Inflammatory macrophage treated with lipopolysaccharide for 1 hour (primary cell): ENCODE measurements at places on chromosomes 13 and 19.

GRCh38 chr19:6706633-6706958 is 13.9 kb downstream of the C3 start:
- no peak for DNase-seq

DNA sequence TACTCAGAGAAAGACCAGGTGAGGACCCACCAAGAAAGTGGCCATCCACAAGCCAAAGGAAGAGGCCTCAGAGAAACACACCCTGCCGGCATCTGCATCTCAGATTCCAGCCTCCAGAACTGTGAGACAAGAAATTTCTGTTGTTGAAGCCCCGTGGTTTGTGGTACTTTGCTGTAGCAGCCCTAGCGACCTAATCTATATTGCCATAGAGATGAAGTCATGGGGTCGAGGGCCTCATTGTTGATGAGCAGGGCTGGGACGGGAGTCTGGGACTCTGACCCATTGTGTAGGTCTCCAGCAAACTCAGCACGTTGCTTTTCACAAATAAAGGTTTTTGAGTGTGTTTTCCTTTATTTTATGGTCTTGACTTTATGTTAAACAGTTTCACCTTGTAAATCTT is 174.9 kb downstream of the TNFSF13B start:
- DNase-seq = no peak

DNA sequence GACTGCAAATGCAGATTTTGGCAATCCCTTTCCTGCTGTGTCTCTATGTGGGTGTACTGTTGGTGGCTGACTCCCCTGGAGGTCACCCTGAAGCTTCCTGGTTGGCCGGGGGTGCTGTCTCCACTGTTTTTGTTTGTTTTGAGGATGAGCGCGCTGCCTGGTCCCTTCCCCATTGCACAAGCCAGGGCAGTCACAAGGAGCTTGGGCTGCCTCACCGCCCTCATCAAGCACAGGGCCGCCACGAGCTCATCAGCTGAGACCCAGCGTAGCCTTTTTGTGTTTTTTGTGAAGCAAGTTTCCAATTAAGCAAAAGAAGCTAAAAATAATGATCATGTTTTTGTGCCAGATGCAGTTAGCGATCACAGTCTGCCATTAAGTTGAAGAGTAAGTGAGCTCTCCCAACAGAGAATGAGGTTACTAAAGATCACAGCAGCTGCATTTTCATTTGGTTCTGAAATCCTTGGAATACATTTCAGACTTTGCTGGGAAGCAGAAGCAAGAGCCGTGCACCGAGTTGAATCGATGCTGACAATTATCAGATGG is 57.8 kb downstream of the GGACT start:
- peak; percentile 21 for DNase-seq

- no peak for DNase-seq
Measured at GRCh38 chr19:42461700-42462324, 19.1 kb upstream of the CXCL17 start.

DNA sequence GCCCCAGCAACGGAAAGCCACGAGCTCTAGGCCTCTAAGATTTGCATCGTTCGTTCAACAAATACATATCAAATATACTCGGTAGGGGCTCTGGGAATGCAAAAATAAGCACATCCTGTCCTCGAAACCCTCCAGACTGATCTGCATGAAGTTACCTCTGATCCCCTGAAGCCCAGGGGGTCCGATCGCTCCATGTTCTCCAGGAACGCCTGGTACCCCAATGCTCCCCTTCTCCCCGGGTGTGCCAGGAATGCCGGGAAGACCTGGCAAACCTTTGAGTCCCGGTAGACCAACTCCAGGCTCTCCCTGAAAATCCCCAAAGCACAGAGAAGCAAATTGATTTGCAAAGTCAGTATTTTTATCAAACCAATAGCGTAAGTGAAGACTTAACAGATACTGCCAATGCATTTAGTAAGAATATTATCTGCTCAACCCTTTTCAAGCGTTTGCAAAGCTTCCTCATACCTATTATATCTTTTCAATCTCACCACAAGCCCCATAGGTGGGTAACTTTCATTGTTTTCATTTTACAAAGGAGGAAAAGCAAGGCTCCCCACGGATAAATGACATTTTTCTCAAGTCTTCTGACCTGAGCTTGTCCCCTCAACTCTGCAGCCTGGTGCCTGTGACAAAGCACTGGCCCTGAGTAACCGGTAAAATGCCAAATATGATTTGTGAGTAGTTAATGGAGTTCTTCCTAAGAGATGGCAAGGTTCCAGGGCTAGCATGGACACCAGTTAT is 127.7 kb downstream of the COL4A1 start:
- DNase-seq = no peak

DNA sequence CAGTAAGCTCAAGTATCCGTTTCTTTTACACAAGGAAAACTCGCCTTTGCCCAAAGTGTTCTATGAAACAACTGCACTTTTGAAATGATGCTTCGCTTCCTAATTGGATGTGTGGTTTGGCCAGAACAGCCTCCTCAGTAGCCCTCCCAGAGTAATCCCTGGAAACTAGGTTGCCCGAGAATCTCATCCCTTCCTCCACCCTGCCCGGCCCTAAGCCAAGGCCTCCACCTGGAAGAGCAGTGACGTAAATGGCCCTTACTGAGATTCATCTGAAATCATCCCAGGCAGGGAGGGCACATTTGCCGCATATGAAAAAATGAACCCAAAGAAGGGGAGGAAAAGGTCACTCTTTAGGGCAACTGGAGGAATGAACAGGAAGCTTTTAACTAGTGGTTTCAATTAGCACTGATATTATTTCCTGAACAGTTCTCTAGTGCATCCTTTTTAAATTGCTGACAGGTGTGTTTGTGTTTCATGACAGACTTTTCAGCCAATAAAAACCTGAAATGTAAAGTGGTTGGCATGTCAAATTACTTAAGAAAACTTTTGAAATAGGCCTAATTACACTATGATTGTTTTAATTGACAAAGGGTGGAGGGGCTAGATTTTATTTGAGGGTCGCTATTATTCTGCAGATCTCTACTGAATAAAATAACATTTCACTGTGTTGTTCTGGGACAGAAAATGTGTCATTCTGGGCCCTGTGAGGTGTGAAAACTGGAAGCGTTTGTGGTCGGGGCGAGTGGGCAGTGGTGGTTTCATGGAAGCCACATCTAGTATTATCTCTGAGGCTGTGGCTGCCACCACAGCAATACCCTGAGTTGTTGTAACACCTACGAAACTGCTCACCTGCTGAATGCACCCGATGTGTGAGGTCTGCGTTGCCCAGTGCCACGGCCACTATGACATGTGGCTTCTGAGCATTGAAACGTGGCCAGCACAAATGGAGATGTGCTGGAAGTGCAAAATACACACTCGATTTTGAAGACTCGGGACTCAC is 112.1 kb downstream of the ZIC5 start:
- DNase-seq = no peak

GRCh38 chr13:30863231-30863630 is 42.8 kb upstream of the MEDAG start:
- DNase-seq = no peak

DNA sequence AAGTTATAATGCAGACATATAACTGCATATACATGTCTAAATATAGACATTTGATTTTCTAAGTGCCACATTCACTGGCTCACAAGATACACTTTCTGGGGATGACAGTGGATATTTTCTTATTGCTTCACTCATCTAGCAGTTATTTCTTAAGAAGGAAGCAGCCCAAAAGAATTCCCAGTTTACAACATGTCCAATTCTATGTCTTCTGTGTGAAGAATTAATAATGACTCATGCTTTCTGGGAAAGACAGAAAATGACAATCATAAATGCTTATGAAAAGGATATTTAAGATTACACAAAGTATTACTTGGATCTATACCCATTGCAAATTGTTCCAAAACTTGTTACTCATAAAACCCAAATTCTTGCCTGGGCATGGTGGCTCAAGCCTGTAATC is 543.4 kb downstream of the SUCLA2 start:
- peak; percentile 94 for DNase-seq
